ENCODE measurements at places on chromosomes 13 and 19. TPM values are rescaled to one million over a fixed set of nuclear protein-coding genes. Genes with fewer than 3 reads are reported as not detected.

Gene ICAM3
- total RNA-seq = 7.6 TPM

- DNase-seq = peak; percentile 85
- no peaks in the 10 kb centered on the region for H3K36me3 ChIP-seq
- peaks cover 21% of the 10 kb centered on the region for H3K4me1 ChIP-seq
- peak within 1 kb of the TSS; percentile 47 for H3K4me3 ChIP-seq
- no peaks in the 10 kb centered on the region for H3K27me3 ChIP-seq
- H3K27ac ChIP-seq = peak within 1 kb of the TSS; percentile 49
Measured at GRCh38 chr19:18173572-18174288, at the start of gene IFI30. Gene IFI30 (plus strand): TSS chr19:18173813. CDS start chr19:18173842, 29 bp downstream.

DNA sequence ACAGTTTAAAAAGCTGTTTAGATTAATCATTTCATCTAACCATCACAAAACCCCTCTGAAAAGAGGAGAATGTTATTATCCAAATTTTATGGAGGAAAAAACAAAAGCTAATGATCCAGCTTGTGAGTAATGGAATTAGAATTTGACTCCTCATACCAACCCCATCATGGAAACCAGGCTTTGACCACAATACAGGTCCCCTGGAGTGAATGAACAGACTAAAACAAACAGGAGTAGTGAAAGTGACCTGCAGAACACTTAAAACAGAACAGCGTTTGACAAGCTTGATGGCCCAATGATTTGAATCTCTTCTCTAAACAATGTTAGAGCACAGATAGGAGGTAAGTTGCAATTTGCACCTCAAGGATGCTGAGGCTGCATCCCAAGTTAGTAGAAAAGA lies 230.0 kb downstream of the DCT start:
- DNase-seq = no peak
- H3K27ac ChIP-seq = no peak overlapping the region
- H3K4me1 ChIP-seq = no peaks in the 10 kb centered on the region
- no peaks in the 10 kb centered on the region for H3K27me3 ChIP-seq
- no peaks in the 10 kb centered on the region for H3K36me3 ChIP-seq

Gene ZNF441
- total RNA-seq = 11.4 TPM

DNA sequence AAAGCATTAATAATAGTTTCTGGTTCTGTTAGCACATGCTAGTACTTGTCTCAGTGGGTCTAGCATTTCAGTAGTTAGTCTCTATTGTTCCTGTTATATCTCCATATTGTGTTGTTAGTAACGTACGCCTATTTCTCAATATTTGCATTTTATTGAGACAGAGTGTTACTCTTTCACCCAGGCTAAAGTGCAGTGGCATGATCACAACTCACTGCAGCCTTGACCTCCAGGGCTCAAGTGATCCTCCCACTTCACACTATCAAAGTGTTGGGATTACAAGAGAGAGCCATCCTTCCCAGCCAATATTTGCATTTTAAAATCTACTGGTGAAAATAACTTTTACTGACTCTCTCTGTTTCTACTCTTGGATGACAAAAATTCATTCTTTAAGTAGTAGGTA lies 154.6 kb upstream of the PRR20A start:
- DNase-seq = no peak
- H3K4me3 ChIP-seq = no peak overlapping the region
- no peaks in the 10 kb centered on the region for H3K36me3 ChIP-seq

Gene PABPC3
- total RNA-seq = 0.14 TPM

DNA sequence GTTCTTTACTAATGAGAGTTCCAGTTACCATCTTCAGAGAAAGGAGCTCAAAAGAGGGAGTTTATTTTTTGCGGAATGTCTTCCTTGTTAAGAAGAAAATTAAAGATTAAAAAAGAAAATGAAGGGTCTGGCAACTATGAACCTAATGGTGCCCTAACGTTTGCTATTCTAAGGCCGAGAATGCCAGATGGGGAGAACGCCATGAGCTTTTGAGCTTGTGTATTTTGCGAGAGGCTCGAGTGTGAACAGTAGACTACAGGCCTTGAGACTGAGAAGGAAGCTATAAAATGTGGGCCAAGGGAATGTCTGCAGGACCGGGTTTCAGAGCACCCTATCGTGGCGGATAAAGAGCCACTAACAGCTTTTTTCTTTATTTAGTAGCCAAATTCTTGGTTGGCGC lies 6.7 kb downstream of the FGF14 start:
- DNase-seq = no peak
- no peaks in the 10 kb centered on the region for H3K27me3 ChIP-seq

GRCh38 chr19:15843203-15843893 lies 27.9 kb upstream of the OR10H1 start:
- H3K4me1 ChIP-seq = no peaks in the 10 kb centered on the region
- no peaks in the 10 kb centered on the region for H3K27me3 ChIP-seq
- H3K36me3 ChIP-seq = no peaks in the 10 kb centered on the region
- H3K27ac ChIP-seq = no peak overlapping the region

Gene ZNF497
- 1.6 TPM for total RNA-seq

Gene DAND5
- 1.8 TPM for total RNA-seq

Gene PCP2
- total RNA-seq = not detected

Gene CD37
- total RNA-seq = 25.2 TPM

Gene ZNF536
- 6.2 TPM for total RNA-seq

GRCh38 chr19:12723641-12724426 lies at the start of gene TNPO2:
Gene TNPO2 (minus strand): TSS chr19:12723932. CDS start chr19:12720977, 2,955 bp downstream.
- peak within 1 kb of the TSS; percentile 91 for H3K27ac ChIP-seq
- H3K36me3 ChIP-seq = peaks cover 7% of the 10 kb centered on the region
- peak within 1 kb of the TSS; percentile 98 for H3K4me3 ChIP-seq
- H3K4me1 ChIP-seq = peaks cover 27% of the 10 kb centered on the region

Gene ADM5
- 0.39 TPM for total RNA-seq

DNA sequence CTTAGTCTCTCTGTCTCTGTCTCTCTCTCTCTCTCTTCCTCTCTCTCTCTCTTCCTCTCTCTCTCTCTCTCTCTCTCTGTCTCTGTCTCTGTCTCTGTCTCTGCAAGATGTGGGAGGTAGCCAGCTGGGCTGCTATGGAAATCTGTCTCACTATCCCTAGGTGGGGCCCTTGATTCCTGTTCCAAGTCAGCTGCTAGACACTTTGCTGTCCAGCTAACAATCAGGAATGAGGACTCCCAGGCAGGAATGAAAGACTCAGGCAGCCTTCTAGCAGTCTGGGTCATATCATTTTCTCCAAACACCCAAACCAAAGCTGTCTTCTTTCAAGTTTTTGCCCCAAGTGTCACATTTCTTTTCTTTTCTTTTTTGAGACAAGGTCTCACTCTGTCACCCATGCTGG lies 23.2 kb downstream of the CATSPERD start:
- no peaks in the 10 kb centered on the region for H3K4me1 ChIP-seq
- DNase-seq = no peak
- H3K27me3 ChIP-seq = no peaks in the 10 kb centered on the region

- no peaks in the 10 kb centered on the region for H3K4me1 ChIP-seq
- no peak overlapping the region for H3K27ac ChIP-seq
- DNase-seq = no peak
- H3K4me3 ChIP-seq = no peak overlapping the region
- H3K27me3 ChIP-seq = no peaks in the 10 kb centered on the region
- no peaks in the 10 kb centered on the region for H3K36me3 ChIP-seq
Measured at GRCh38 chr13:64746845-64747244, 2483.3 kb downstream of the PCDH9 start.

GRCh38 chr13:113186061-113186900 lies 22.2 kb downstream of the PCID2 start:
- H3K27me3 ChIP-seq = no peaks in the 10 kb centered on the region
- H3K4me3 ChIP-seq = no peak overlapping the region
- H3K4me1 ChIP-seq = peaks cover 6% of the 10 kb centered on the region

Gene EXOC3L2
- 16.1 TPM for total RNA-seq

DNA sequence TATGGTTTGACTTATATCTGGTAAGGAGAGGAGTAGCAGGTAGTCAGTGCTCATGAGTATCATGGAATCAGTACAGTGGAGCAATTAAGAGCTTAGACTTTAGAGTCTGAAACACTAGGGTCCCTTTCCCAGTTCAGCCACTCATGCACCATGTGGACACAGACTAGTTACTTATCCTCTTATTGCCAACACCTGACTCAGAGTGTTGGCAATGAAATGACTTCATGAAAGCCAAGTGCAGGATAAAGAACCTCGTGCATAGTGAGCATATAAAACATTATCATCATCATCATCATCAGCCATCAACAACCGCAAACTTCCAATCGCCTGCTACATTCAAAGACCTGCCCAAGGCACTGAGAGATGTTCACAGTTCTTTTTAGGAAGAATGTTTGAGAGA lies 164.2 kb downstream of the FOXO1 start:
- H3K27me3 ChIP-seq = no peaks in the 10 kb centered on the region
- H3K36me3 ChIP-seq = no peaks in the 10 kb centered on the region
- no peak overlapping the region for H3K27ac ChIP-seq
- H3K4me1 ChIP-seq = no peaks in the 10 kb centered on the region
- no peak for DNase-seq
- no peak overlapping the region for H3K4me3 ChIP-seq

DNA sequence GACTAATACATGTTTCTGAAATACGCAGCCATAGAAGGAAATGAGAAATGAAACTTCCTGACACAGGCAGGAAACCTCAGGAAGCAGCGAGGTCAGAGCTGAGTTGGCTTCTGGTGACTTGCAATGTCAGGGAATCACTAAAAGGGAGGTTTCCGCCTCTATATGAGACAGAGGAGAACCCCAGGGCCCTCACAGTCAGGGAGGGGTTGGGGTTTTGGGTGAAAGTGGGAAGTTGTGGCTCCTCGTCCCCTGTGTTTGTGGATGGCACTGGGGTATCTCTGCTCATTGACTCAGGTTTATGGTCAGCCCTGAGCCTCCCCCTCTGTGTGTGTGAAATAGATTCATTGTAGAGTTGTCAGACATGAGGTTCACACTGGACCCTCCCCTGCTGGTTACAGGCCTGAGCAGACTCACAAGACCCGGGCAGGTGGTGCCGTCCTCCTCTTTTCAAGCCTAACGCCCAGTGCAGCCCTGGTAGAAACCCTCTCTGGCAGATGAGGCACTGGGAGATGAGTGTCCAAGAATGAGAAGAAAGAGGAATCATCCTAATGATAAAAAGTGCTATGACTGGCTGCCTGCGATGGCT lies 5.5 kb upstream of the LILRA6 start:
- H3K4me1 ChIP-seq = no peaks in the 10 kb centered on the region
- no peaks in the 10 kb centered on the region for H3K27me3 ChIP-seq
- no peak overlapping the region for H3K4me3 ChIP-seq
- no peaks in the 10 kb centered on the region for H3K36me3 ChIP-seq
- peak; percentile 70 for DNase-seq

GRCh38 chr13:78712831-78713230 lies 53.9 kb upstream of the OBI1 start:
- H3K36me3 ChIP-seq = no peaks in the 10 kb centered on the region
- DNase-seq = no peak
- H3K27me3 ChIP-seq = no peaks in the 10 kb centered on the region
- H3K4me1 ChIP-seq = no peaks in the 10 kb centered on the region

Gene MAST1
- total RNA-seq = 0.72 TPM

GRCh38 chr13:28273919-28274318 lies 135.6 kb downstream of the PAN3 start:
- no peak for DNase-seq
- H3K36me3 ChIP-seq = no peaks in the 10 kb centered on the region
- H3K27me3 ChIP-seq = no peaks in the 10 kb centered on the region

DNA sequence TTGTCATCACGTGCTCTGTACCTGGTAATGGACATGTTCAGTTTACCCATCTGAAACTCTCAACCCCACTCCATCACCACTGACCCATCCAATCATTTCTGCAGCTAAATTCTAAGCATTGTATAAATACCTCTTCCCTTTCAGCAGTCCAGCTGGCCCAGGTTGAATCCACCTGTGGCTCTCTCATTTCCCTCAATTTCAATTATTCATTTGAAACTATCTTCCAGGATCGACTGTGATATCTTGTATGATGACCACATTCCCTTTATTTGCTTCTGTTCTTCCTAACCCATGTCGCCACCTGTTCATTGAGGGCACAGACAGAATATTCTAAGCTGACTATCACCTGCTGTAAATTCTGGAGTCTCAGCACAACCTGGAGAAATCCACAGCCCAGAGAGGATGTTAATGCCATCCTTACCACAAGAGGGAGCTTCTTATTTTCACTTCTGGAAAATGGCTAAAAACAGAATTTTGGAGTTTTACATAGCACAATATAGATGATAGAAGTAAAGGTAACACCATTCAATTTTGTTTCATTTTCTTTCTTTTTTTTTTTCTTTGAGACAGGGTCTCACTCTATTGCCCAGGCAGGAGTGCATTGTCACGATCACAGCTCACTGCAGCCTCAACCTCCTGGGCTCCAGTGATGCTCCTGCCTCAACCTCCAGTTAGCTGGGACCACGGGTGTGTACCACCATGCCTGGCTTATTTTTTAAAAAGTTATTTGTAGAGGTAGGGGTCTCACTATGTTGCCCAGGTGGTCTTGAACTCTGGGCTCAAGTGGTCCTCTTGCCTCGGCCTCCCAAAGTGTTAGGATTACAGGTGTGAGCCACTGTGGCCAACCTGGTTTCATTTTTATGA lies 38.6 kb downstream of the ZNF823 start:
- no peak overlapping the region for H3K4me3 ChIP-seq
- no peaks in the 10 kb centered on the region for H3K36me3 ChIP-seq
- H3K27ac ChIP-seq = no peak overlapping the region
- no peaks in the 10 kb centered on the region for H3K27me3 ChIP-seq
- DNase-seq = no peak
- no peaks in the 10 kb centered on the region for H3K4me1 ChIP-seq

Gene STAP2
- 37.2 TPM for total RNA-seq

DNA sequence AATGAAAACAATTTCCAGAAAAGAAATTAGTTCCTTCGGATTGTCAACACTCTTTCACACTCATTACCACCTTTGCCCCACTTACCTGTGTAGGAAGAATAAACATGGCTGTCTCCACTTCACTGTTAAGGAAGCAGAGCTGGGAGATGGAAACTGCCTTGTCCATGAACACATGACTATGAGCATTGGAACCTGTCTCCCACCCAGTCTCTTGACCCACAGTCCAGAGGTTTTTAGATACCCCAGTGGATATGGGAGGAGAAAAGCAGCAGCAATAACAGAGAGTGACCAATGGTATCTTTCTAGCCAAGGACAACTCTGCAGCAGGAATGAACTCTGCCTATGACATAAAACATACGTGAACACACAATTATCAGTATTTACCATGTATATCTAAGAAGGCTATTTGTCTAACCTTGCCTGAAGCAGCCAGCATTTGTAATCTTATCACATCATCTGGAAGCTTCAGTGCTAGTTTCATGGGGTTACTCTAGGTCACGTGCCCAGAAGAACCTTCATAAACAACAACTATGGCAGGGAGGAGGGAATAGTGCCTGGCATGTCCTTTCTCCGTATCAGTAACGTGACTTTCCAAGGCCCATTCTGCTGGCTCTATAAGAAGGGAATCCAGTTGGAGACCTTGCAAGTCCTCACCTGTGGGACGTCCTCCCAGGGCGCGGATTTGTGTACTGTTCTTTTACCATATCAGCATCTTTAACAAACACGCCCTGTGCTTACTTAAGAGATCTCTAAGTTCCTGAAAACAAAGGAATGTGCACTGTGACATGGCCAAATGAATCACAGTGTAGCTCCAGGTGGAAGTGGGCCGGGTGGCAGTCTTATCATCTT lies 221.8 kb upstream of the UBL3 start:
- H3K36me3 ChIP-seq = no peaks in the 10 kb centered on the region
- no peak overlapping the region for H3K4me3 ChIP-seq
- no peaks in the 10 kb centered on the region for H3K4me1 ChIP-seq
- no peak overlapping the region for H3K27ac ChIP-seq

Gene THSD8
- not detected for total RNA-seq

- no peaks in the 10 kb centered on the region for H3K36me3 ChIP-seq
- DNase-seq = no peak
- H3K27ac ChIP-seq = no peak overlapping the region
- H3K27me3 ChIP-seq = no peaks in the 10 kb centered on the region
Measured at GRCh38 chr19:52217576-52217975, 27.7 kb downstream of the PPP2R1A start.

GRCh38 chr19:7267792-7268704 lies 26.2 kb downstream of the INSR start:
- H3K4me1 ChIP-seq = peaks cover 16% of the 10 kb centered on the region
- no peaks in the 10 kb centered on the region for H3K36me3 ChIP-seq
- no peaks in the 10 kb centered on the region for H3K27me3 ChIP-seq
- H3K4me3 ChIP-seq = no peak overlapping the region
- H3K27ac ChIP-seq = no peak overlapping the region
- DNase-seq = no peak

Data from adrenal gland (tissue), 19 donors.